ENCODE measurements at places on chromosomes 16 and 17.

- DNase-seq: no peak
Observed at GRCh38 chr17:75959051-75959838, 18.4 kb upstream of the FBF1 start.

GRCh38 chr16:3038896-3039295, 2.2 kb upstream of the BICDL2 start:
- no peak for DNase-seq

DNA sequence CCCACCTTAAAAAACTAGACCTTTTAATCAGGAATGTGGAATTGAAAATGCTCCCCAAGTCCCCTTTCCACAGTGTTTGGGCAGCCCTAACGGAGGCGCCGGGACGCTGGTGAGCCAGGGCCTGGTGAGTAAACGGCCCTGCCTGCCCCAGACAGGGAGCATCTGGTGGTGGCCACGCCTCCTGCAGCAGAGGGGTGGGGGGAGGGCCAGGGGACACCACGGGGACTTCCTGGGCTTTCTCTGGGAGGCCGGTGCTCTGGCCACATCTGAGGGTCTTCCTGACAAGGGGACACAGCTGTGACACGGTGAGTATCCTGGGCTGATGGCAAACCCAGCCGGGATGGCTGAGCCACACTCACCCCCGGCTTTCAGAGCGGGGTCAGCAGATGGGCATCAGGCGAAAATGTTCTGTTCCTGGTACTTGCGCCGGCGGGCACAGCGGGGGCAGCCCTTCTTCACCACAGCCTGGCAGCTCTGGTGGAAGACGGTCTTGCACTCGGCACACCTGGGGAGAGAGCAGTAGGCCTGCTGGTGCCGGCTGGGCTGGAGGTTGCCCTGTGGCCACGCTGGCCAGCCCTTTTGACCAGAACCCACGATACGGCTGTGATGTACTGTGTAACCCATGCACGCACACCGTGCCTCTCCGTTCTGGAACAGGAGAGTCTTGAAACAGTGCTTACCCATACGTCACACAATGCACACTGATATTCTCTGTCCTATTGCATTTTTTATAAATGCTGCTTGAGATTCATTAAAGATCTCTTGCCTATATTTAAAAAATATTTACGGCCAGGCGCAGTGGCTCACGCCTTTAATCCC, 5.0 kb upstream of the ARHGAP27 start:
- DNase-seq: no peak

DNA sequence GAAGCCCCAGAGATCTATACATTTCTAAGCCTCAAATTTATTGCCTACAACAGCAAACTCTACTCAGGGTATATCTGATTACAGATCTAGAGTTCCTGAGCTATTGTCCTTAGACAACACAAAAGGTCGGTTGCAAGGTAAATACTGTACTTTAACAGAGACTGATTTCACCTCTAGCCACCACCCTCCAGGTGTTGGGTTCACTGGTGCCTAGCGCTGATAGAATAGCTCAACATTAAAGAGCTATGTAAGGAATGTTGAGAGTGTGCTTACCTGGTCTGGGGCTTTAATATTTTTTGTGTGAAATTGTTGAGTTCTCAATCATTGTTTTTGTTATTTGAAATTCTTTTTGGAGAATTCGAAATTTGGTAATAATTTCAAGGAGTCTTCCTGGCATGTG, 277.0 kb upstream of the PSMD7 start:
- DNase-seq: no peak

- peak; percentile 92 for DNase-seq
Observed at GRCh38 chr17:64679710-64680216, 17.7 kb upstream of the SMURF2 start.

DNA sequence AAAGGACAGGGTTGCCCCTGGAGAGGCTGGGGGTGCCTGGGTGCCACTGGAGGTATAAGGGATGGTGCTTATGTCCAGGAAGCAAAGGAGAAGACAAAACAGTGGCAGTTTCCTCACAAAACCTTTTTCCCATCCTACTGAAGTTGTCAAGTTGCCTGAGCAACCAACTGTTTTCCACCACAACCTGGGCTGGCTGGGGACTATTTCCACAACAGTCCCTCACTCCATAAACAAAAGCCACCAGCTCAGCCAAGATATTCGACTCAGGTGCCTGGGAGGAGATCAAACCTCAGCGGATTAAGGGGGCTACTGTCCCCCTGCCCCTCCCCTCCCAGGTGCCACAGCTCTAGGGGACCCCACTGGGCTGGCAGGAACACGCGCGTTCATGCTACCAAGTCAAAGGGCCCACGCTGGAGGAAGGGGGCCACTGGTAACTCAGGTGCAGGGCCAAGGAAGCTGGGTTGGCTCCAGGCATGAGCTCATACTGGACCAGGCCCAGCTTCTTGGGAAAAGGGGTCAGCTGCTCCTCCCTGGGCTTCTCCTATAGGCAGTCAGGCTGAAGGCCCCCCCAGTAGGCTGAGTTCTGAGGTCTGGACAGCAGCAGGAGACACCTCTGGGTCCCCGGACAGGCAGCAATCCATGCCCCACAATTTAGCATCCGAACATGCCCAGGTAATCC, 45.7 kb upstream of the MRPS23 start:
- no peak for DNase-seq

GRCh38 chr17:49870298-49870697, 22.4 kb upstream of the TAC4 start:
- no peak for DNase-seq

DNA sequence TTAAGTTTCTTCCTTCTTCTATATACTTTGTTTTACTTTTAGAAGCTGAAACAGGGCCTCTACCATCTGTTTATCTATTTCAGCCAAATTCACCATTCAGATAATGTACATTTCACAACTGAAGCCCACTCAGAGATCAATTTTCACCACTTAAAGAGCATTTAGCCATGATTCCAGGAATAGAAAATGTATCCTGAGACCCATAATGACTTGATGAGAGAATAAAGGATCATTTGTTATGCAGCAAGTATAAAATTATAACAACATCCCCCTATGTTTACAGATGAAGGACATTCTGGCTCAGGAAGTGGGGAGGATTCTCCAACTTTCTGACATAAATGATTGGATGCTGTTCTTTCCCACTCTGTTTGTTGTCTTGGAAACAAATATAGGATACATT, 962.1 kb upstream of the EEF2KMT start:
- no peak for DNase-seq

DNA sequence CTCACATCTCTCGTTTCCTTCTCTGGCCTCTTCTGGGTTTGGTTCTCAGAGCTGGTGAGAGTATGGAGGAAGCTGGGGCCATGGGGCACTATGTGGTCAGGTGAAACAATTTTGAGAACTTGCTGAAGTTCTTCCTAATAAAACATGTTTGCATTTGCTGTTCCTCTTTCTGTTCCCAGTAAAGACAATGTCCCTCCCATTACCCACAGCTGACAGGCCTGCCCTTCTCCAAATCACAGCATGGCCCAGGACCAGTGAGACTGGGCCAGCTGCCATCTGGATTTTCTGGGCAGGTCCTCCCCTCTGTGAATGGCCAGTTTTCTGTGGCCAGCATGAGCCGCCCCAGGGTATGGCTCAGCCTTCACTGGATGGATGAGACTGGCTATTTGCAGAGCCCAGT, at the start of gene CD300H:
TSS of gene CD300H (minus strand) at position 113 of the 400 bp plus-strand sequence.
- no peak for DNase-seq

DNA sequence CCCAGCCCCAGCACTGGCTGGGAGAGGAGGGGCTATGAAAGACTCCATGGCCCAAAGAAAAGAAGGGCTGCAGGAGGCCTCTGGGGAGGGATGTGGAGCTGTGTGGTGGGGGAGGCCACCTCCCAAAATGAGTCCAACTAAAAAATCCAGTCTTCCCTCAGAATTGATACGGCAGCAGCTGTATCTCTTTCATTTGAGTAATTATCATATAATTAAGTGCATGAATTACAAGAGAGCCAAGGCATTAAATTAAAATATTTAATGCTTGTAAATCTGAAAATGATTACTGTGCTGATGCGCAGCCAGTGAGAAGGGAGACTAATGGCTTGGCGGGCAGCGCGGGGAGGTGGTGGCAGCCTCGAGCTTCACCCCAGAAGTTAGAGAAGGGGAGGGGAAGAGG, 192.8 kb downstream of the C16orf78 start:
- DNase-seq: no peak

GRCh38 chr17:10843811-10844210, 5.9 kb upstream of the PIRT start:
- DNase-seq: peak; percentile 17

DNA sequence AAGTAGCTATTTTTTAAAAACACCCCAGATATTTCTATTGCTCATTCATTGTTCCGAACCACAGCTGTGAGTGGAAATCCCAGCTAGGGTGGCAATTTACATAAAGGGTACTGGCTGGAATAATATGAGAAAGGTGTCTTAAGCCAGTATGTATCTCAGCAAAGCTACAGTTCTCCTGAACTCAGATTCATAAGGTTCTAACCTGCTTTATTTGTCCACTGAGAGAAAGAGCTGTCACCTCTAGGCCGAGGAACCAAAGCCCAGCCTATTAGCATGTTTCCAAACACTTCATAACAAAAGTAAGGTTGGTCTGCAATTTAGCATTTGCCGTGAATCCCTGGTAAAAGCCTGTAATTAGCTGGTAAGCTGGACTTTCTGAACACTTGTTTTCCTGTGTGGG, 57.0 kb upstream of the CLEC19A start:
- DNase-seq: no peak

DNA sequence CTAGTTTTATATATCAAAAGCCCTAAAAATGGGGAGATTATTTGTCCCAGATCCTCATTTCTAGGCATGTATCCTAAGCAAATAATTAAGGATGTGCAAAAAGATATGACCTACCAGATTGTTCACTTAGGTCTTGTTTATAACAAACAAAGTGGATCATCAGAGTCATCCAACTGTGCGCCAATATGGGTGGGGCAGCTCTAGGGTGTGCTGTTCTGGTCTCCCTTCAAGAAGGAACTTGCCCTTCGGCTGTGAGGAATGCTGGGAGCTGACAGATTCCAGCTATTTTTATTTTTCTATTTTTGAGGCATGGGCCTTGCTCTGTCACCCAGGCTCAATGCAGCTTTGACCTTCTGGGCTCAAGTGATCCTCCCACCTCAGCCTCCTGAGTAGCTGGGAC, 13.8 kb downstream of the CHP2 start:
- no peak for DNase-seq

DNA sequence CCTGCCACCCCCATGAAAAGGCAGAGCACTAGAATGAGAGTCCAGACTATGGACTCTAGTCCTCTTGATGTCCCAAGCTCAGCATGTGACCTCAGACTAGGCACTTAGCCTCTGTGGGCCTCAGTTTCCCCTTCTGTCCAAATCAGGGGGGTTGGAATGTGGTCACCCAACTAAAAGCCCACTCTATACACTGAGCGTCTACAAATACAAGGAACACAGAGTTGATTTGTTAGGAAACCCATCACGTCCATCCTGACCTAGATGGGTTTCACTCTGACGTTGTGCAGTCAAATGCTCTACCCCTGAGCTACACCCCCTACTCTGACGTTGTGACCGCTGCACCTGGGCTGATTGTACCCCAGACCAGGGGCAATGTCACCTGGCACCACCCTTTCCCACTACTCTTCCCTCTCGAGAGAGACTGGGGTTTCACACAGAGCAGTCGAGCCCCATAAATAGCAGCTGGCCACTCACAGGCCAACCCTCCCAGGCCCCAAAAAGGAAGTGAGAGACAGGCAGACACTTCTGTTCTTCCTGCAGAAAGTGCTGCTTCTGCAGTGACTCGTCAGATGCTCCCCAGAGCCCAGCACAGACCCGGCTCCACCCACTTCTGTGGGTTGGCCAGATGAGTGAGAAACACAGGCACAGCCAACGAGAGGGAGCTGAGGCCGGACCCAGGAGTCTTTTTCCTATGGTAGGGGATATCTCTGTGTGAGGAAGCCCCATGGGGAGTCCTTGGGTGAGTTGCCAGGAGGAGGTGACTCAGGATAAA, 16.1 kb upstream of the TNFRSF13B start:
- peak; percentile 87 for DNase-seq

DNA sequence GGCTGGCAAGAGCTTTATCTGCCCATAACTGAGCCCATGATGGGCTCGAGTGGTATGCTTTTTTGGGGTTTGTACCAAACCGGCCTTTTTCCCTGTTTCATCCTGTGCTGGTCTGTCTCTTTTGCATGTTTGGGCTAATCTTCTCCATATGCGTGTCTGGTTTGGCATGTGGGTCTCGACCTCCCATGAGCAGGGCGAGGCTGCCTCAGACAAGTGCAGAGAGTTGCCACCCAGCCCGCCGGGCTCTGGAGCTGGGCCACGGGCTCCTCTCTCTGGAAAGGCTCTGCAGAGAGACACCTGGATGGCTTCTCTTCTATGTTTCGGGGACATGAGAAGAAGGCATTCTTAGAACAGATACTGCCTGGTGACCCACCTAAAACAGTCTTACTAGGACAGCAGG, 67.8 kb upstream of the TBX2 start:
- no peak for DNase-seq

GRCh38 chr16:19269098-19269497, 16.4 kb upstream of the CLEC19A start:
- no peak for DNase-seq

- DNase-seq: no peak
Observed at GRCh38 chr16:73505577-73505976, 457.6 kb upstream of the ZFHX3 start.

GRCh38 chr17:50200457-50201275, 765 bp downstream of the COL1A1 start:
- peak; percentile 90 for DNase-seq

DNA sequence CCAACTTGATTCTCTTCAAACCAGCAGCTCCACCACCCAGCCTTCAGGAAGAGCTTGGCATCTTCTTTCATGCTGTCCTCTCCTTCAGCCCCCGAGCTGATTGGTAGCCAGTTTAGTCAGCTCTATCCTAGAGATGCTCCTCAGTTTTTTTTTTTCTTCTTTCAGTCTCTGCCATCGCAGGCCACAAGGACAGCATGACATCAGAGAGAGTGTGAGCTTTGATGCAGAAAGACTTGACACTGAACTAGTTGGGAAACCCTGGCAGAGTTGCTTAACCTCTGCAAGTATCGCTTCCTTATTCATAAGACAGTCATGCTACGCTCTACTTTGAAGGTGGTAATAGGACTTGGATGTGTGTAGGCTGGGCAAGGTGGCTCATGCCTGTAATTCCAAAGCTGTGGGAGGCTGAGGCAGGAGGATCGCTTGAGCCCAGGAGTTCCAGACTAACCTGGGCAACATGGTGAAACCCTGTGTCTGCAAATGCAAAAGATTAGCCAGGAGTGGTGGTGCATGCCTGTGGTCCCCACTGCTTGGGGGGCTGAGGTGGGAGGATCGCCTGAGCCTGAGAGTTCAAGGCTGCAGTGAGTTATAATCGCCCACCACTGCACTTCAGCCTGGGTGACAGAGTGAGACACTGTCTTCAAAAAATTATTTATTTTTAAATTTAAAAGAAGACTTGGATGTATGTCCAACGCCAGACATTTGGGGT, 2.6 kb downstream of the CD300LB start:
- DNase-seq: no peak

DNA sequence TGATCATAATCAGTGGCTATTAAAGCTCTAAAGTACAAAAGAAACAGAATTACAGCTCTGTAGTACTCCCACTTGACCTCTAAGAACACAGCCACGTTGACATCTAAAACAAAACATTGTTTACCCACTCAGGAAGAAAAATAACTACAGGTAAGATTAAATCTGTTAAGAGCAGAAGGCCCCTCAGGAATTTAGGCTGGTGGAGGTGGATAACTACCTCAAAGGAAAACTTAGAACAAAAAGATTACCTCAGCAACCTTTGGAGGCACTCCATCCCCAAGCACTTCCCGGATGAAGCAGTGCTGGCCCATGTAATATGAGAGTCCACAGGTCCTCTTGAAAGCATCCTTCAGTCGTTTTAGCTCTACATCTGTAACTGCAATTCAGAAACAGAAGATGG, 46.7 kb downstream of the USP32 start:
- DNase-seq: no peak

- no peak for DNase-seq
Observed at GRCh38 chr16:75104836-75105235, 11.7 kb downstream of the LDHD start.

GRCh38 chr16:73154063-73154870, 106.3 kb upstream of the ZFHX3 start:
- DNase-seq: no peak

Measured in Daoy (cell line).